Mammary epithelial cell (primary cell): ENCODE measurements at places on chromosomes 2 and 18. TPM values are rescaled to one million over a fixed set of nuclear protein-coding genes. Genes with fewer than 3 reads are reported as not detected.

UGT1A4 gene
- total RNA-seq = 0.14 and 0.53 TPM in 2 replicates

CD8B gene
- total RNA-seq = not detected in 2 replicates

LHCGR gene
- total RNA-seq = not detected in 2 replicates

ELOA2 gene
- not detected for total RNA-seq

OTOS gene
- total RNA-seq = not detected in 2 replicates

SCN3A gene
- total RNA-seq = not detected in 2 replicates

CASP10 gene
- 5.7 TPM for total RNA-seq

SFTPB gene
- total RNA-seq = not detected

DNA sequence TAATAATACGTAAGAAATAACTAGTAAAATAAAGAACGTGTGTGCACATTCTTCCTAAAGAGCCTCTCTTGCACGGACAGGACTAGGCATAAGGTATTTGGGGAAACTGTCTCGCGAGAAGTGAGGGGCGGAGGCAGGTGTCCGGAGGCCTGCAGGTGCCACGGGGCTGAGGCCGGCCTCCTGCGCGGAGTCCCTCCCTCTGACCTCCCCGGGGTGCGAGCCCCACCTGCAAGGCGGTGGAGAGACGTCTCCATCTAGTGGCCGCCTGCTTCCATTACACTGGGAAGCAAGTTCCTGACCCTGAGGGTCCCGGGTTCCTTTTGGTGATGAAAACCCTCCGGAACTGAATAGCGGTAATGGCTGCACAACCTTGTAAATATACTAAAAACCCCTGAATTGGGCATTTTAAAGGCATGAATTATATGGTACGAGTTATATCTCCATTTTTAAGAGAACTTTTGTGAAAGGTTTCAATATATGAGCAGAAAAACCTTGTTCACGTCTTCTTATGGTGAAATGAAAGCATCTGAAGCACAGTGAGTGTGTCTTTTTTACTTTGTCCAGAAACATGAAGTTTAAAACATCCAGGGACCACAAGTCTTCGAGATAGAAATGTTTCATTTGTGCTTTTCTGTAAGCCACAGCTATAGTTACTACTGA, 35.5 kb upstream of the CTDP1 start:
- DNase-seq = peak; percentile 32

- no peak for DNase-seq
Measured at GRCh38 chr2:37154785-37155184, 2.0 kb downstream of the EIF2AK2 start.

DNA sequence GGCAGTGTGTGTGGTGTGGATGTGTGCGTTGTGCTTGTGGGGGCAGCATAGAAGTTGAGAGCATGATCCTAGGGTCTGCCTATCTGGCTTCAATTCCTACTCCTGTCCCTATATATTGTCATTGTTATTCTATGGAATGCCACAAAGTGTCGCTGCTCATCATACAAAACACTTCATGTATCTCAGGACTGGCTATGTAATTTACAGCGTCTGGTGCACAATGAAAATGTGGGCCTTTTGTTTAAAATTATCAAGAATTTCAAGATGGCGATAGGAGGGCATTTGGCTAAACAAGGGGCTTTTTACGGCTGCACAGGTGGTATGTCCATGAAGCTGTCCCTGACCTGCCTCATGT, 3.4 kb downstream of the SERPINB2 start:
- no peak for DNase-seq

DNA sequence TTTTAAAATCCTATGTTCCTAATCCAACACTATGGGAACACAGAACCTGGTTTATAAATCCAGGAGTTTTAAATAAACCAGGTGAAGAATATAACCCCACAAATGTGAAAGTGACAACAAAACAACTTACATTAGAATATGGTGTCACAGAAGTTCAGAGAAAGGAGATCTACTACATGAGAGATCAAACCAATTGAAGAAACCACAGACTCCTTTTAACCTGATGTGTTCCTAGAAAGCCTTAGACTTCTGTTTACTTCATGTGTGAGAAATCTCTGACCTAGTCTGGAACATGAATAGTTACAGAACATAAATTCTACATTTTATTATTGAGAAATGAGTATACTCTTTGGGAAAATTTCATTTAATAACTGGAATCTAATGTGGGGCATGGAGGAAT, 165.3 kb downstream of the FTCDNL1 start:
- no peak for DNase-seq

DNA sequence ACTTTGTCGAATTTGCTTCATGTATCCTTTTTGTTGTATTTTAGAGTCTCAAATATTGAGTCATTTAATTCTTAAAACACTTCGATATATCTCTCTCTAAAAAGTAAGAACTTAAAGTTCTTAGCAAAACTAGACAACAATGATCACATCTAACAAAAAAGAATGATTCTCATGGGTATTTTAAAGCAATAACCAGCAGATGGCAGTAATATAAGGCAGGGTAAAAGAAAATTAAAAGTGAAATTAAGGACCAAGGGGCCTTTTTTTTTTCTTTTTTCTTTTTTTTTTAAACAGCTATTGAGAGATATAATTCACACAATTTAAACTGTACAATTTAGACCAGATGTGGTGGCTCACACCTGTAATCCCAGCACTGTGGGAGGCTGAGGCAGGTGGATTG, 9.9 kb upstream of the AOX1 start:
- peak; percentile 3 for DNase-seq

DNA sequence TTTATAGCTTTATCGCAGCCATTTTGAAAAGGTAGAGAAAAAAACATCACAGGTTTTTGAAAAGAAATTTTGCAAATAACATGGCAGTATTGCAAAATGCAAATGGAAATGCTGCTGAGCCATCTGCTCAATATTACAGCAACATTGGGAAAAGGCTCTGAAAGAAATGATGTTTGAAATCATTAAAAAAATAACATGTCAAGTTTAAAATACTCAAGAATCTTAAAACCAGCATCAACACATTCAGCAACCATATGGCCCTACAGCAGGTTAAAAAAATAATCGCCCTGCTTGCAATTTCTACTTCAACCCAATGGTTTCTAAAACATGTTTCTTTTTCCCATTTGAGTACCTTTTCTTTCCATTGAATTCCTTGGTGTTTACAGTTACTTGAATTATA, 289.4 kb downstream of the AFF3 start:
- no peak for DNase-seq

- no peak for DNase-seq
Measured at GRCh38 chr18:31720867-31721266, 36.5 kb upstream of the B4GALT6 start.

DNA sequence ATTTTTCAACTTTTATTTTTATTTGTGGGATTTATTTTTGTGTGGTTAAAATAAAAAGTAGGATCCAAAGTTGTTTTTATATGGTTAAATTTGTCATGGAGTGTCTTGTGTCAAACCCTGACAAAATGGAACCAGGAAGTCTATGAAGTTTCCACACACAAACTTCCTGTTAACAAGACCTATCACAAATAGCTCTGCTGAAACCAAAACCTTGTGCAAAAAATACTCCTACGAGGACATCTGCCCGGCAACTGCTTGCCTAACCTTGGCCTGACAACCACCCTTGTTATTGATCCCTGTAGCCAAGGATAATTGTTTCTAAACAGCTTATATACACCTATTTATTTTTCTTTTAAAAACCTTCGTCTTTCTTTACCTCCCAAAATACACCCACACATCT, 389.6 kb downstream of the TRIB2 start:
- no peak for DNase-seq

DNA sequence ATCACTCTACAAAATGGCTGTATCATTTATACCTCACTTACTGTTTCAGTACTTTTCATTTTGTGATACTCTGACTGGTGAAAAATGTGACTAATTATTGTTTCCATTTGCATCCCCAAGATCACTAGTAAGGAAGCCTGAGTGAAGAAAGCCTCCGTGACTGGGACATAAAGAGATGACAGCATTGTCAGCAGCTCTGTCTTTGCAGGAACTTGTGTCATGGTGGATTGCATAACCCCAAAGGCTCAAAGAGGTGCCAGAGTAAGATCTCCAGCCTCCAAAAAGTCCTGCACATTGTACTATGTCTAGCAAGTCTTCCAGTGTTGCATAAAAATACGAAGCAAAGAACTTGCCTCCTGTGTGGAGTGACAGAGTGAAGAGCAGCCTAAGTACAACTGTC, 187.5 kb upstream of the CRIM1 start:
- DNase-seq = peak; percentile 25

GRCh38 chr18:56569416-56569815, 69.0 kb downstream of the TXNL1 start:
- no peak for DNase-seq

GRCh38 chr18:50080316-50080715, 114.6 kb downstream of the MYO5B start:
- DNase-seq = no peak

DNA sequence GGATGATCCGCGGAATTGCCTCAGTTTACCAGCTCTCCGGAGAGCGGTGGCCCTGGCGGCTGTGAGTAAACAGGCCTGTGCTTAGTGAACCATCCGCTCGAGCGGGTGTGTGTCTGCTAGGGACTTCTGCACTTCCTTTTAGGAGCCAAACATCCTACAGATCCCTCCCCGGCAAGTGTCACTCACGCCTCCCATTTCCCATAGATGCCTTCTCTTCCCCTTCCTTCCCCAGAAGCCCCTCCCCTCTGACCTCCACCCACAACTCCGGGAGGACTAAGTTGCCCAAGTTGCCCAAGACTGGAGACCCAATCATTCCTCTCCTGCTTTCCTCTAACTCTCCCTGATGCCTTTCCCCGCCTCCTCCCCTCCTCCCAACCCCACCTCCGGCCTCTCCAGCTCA, 2.9 kb downstream of the C1QL2 start:
- no peak for DNase-seq

GRCh38 chr2:181955010-181955409, 30.6 kb upstream of the PPP1R1C start:
- peak; percentile 72 for DNase-seq

DNA sequence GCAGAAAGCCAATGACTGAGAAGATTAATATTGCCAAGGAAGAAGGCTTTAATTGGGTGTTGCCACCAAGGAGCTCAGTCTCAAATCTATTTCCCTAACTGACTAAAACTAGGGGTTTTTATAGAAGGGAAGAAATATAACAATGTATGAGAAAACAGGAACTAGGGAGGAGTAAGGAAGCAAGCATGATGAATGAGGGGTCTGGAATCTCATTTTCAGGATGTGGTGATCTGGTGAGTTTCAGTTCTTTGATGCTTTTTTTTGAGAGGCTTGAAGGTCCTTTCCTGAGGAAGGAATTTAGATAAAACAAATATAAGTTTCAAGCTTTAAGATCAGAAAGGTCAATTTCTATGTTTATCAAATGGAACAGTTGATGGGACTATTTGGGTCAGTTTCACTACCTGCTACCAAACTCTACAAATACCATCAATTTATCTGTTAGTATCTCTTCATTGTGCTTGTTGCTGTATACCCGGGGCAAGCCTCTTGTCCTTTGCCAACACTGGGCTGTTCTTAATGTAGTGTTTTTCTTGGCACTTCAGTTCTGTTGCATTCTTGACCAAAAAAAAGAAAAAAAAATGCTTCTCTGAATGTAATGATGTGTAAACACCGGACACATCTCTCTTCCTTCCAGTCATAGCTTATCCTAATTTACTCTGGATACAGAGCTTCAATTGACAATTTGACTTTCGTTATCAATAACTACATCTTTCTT, 357.0 kb downstream of the GALNT13 start:
- DNase-seq = no peak
